ENCODE measurements at places on chromosomes 6 and 20.

- no peak for DNase-seq
Measured at GRCh38 chr6:170007468-170008293, 256.3 kb downstream of the ERMARD start.

GRCh38 chr20:431012-431904 is 23.2 kb downstream of the RBCK1 start:
- no peak for DNase-seq

GRCh38 chr6:3151691-3152090 is 5.7 kb downstream of the TUBB2A start:
- DNase-seq: no peak

- no peak for DNase-seq
Measured at GRCh38 chr20:32749914-32750637, 6.8 kb upstream of the COMMD7 start.

DNA sequence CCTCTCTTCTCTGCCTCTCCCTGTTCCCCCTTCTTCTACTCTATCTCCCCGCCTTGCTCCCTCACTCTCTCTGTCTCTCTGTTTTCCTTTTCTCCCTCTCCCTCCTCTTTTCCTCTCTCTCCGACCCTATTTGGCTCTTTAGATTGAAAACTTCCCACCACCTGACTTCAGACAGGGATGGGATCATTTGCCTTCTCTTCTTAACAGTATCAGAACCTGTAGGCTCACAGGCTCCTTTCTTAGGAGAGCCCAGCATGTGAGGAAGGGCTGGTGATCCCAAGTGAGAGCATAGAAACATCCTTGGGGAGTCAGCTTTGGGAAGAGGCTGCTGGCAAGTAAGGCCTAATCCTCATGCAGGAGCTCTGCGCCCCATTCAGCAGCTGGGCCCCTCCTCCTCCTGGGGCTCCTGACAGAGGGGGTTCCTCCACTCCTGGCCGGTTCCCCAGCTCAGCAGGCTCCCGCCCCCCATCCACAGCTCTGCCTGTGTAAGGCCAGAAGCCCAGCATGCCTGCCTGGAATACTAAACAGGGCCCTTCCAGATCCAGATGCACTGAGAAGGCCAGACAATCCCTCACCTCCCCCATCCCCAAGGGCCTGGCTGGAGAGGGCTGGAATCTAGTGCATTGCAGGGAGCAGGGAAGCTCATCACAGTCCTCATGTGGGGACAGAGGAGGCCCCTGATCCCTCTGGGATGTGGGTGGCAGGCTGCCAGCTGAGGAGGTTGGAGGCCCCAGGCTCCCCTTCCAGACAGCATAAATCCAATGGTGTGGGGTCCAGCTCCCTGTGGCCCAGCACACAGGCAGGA is 93.4 kb downstream of the PTPRT start:
- no peak for DNase-seq
